ENCODE measurements at places on chromosomes 7 and 10. TPM values are rescaled to one million over a fixed set of nuclear protein-coding genes. Genes with fewer than 3 reads are reported as not detected.

CCDC172 gene
- not detected for total RNA-seq

OPN1SW gene
- total RNA-seq = not detected

CALML3 gene
- total RNA-seq = not detected

CLDN3 gene
- not detected for total RNA-seq

GJC3 gene
- not detected for total RNA-seq

GIMAP6 gene
- 5.4 TPM for total RNA-seq

ARHGAP22 gene
- 161 TPM for total RNA-seq

DNAJC9 gene
- total RNA-seq = 41.9 TPM

IL6 gene
- 6.7 TPM for total RNA-seq

CCDC3 gene
- total RNA-seq = 21.1 TPM

WEE2 gene
- total RNA-seq = not detected

GRID1 gene
- total RNA-seq = not detected

EEPD1 gene
- total RNA-seq = 6.9 TPM

TSPAN12 gene
- total RNA-seq = 2.2 TPM

KLF14 gene
- total RNA-seq = not detected

SMKR1 gene
- not detected for total RNA-seq

STEAP4 gene
- total RNA-seq = 6.5 TPM

ZNF804B gene
- total RNA-seq = not detected

TCERG1L gene
- not detected for total RNA-seq

ERVW-1 gene
- not detected for total RNA-seq

GFRA1 gene
- 0.12 TPM for total RNA-seq

GRID2IP gene
- not detected for total RNA-seq

ARHGEF35 gene
- total RNA-seq = 3.0 TPM

CASTOR2 gene
- total RNA-seq = 8.1 TPM

FGL2 gene
- total RNA-seq = 616 TPM

RBM20 gene
- total RNA-seq = 0.66 TPM

AMZ1 gene
- total RNA-seq = 0.12 TPM

ARL3 gene
- total RNA-seq = 9.6 TPM

TMEM178B gene
- 0.06 TPM for total RNA-seq

TRIM56 gene
- total RNA-seq = 23.5 TPM

SSC4D gene
- total RNA-seq = 0.56 TPM

CPA2 gene
- total RNA-seq = not detected

SERPINE1 gene
- total RNA-seq = 413 TPM

LIPM gene
- not detected for total RNA-seq

IFIT1B gene
- 0.06 TPM for total RNA-seq

INA gene
- total RNA-seq = 0.44 TPM

RBP4 gene
- total RNA-seq = 0.06 TPM

CDC14C gene
- not detected for total RNA-seq

ASAH2B gene
- total RNA-seq = 2.5 TPM

GIMAP8 gene
- 2.1 TPM for total RNA-seq

RINT1 gene
- 11.4 TPM for total RNA-seq

MOGAT3 gene
- total RNA-seq = not detected

KIAA1549 gene
- 0.26 TPM for total RNA-seq

GCK gene
- 0.25 TPM for total RNA-seq

CPA5 gene
- not detected for total RNA-seq

SPDYE5 gene
- not detected for total RNA-seq

MDFIC gene
- 31.0 TPM for total RNA-seq

LZTS2 gene
- 82.7 TPM for total RNA-seq

TACC2 gene
- total RNA-seq = 14.1 TPM

RSPH10B gene
- total RNA-seq = not detected

HTR5A gene
- not detected for total RNA-seq

UCN3 gene
- not detected for total RNA-seq

CALHM3 gene
- not detected for total RNA-seq

STMP1 gene
- 15.7 TPM for total RNA-seq

ANKRD7 gene
- 0.26 TPM for total RNA-seq

KCND2 gene
- total RNA-seq = 0.13 TPM

PLXNA4 gene
- 2.0 TPM for total RNA-seq

MMD2 gene
- total RNA-seq = not detected

SCIN gene
- under 0.01 TPM for total RNA-seq

MMP21 gene
- total RNA-seq = not detected
